Activated naive CD4-positive, alpha-beta T cell treated with Interleukin-2 at 50 U/mL for 16 hours (primary cell): ENCODE measurements at places on chromosomes 1 and 21.

DNA sequence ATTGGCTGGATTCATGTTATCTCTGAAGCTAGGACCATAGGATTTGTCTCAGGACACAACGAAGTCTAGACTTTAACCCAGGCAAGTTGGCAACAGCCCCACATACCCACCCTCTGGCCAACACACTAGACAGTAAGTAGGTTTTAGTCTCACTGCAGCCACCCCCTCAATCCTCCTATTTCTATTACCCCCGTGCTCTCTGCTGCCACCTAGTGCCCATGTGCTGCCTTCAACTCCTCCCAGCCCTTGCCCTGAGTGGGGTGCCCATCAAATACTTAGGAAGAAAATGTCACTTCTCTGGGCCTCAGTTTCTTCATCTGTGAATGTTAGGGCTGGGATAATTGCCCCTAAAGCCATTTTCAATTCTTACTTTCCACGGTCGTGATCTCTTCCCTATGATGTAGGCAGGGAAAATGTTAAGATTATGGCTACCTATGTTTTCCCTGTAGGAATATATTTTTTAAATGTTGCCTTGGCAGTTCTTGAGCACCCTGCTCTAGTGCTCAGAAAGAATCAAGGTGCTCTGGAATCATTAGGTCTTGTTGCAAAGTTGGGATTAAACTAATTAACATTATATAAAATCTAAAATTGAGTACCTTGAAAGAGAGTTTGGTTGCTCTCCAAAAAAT, 213.0 kb downstream of the LMX1A start:
- peak; percentile 5 for DNase-seq

DNA sequence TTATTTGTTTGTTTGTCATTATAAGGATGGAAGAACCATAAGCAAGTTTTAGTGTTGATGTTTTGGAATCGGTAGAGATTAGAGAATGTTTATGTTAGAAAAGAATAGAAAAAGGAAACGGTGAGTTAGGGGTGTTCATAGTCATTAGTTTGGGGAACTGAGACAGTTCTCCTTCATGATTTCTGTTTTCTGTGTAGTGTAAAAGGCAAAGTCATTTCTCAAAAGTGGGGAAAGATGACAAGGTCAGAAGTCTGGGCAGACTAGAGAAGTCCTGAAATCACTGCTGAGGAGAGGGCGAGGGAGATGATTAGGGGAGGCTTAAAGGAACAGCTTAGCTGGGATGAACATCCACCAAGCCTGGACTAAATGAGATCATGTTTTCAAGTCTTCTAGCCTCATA, 498.9 kb downstream of the TTLL7 start:
- no peak for DNase-seq

GRCh38 chr1:219669556-219669955, 56.7 kb upstream of the ZC3H11B start:
- DNase-seq = no peak

DNA sequence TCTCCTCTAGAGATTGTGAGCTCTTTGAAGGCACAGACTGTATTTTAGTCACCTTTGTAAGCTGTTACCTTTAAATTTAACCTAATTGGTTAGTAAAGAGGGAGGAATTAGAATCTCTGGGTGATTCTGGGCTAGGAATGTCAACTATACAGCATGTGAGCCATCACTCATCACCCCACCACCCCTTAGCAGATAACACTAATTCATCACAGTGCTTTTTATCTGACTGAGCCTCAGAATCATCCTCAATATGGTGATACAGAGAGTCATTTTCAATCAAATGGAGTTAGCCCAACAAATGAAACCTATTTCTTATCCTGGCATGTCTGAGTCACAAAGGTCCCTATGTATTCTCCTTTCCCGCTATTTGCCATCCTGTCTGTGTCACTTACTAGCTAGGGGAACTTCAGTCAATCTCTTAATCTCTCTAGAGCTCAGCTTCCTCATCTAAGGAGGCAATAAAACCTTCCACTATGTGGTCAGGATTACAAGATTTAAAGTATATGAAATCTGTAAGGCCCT, 13.3 kb downstream of the KCNJ10 start:
- DNase-seq = no peak

DNA sequence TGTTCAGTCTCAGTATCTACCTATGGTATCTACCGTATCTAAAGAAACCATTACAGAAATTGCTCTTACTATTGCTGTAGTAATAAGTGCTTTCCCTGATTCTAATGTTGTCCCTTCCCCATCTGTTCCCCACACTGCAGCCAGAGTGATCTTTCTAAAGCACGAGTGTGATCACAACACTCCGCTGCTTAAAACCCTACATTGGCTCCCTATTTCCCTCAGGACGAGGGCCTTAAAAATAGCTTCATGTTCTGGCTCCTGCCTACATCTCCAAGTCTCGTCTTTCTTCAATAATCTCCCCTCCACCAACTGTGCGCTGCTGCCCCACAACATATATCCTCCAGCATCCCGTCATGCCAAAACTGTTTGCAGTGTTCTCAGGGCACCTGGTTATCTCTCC, 150.6 kb downstream of the SDCCAG8 start:
- no peak for DNase-seq

DNA sequence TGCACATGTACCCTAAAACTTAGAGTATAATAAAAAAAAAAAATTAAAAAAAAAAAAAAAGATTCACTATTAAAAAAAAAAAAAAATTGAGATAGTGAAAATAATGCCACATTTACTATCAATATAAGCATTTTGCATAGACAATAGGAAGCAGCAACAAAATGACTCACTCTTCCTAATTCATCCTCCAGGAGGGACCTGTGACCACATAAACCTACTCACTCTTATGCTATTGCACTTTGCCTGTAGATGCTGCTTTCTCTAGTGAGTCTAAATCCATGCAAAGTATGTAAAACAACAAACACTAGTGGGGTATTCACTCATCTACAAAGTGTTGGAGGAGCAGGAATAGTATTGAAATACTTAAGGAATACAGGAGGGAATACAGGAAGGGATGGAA, 2.9 kb downstream of the OR10J5 start:
- DNase-seq = no peak

- DNase-seq = no peak
Measured at GRCh38 chr1:156477526-156478249, 22.9 kb downstream of the MEF2D start.

- no peak for DNase-seq
Measured at GRCh38 chr1:96445302-96445701, 276.3 kb upstream of the PTBP2 start.

DNA sequence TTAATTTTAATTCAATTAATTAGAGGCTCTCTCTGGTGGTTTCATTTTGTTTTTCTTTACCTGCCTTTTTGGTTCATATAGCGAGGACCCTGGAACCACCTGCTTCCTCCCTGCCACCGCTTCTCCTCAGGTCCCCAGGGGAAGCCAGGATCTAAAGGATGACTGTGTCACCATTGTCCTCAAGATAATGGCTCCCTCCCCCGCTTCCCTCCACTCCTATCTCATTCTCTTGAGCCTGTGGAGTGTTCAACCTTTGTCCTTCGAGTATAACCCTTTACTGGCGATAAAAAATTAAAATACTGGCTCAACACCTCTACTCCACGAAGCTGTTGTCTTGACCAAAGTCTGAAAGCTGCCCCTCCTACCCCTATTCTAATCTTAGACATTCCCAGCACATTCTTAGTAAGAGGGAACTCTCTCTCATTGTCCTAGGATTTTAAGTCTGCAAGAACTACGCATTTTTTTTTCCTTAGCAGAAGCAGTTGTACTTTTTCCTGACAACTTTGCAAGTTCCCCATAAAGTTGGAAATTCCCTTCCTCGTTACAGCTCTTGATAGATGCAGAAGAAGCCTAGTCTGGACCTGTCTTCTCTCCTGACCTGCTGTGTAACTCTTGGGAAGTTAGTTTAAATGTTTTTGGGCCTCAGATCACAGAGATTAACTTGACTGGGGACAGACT, 12.6 kb upstream of the MAPKAPK2 start:
- no peak for DNase-seq

DNA sequence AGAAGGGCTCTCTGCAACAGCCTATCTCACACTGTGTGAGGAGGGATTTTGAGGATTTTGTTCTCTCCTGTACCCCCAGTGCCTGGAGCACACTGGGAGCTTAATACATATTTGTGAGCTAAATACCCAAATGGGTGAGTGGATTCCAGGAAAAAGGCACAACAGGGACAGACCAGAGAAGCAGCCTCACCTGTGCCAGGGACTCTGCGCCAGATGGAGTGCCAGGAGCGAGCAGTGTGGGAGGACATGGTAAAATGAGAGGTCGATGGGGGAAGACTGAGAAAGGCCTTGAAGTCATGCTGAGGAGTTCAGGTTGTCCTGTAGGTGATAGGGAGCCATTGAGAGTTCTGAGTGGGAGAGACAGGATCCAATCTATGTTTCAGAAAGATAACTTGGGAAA, 11.0 kb upstream of the KCNA2 start:
- no peak for DNase-seq

- no peak for DNase-seq
Measured at GRCh38 chr1:33342041-33342723, 21.3 kb upstream of the A3GALT2 start.

GRCh38 chr21:19810779-19811178, 1187.4 kb upstream of the NCAM2 start:
- no peak for DNase-seq

DNA sequence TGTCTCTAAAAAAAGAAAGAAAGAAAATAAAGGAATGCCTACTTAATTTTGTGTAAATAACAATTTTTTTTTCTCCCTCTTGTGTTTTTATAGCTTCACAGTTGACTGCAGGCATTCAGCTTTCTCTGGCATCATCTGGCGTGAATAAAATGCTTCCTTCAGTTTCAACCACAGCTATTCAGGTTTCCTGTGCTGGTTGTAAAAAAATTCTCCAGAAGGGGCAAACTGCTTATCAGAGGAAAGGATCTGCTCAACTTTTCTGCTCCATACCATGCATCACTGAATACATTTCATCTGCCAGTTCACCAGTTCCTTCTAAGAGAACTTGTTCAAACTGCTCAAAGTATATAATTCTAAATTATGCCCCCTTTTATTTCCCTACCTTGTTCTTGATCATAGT, 18.0 kb downstream of the ZMYM1 start:
- DNase-seq = no peak

GRCh38 chr1:23453455-23454000, 29.0 kb upstream of the TCEA3 start:
- no peak for DNase-seq

DNA sequence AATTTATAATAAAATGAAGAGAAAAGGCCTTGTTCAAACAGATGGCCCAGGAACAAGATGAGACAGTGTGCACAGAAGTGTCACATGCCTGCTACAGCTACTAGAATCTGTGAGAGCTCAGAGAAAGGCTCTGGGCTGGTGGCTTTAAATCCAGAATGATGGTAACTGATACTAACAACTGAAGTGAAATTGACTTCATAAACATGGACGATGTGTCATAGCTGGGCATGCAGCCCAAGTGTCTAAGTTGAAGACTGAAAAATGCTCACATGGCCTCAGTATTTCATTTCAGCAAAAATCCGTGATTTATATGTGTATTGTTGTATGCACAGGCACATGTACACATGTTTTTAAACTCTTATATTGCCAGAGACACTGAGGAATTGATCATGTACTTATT, 208.3 kb upstream of the RUNX1 start:
- DNase-seq = no peak

- DNase-seq = no peak
Measured at GRCh38 chr1:87436534-87436933, 107.9 kb downstream of the LMO4 start.

- DNase-seq = no peak
Measured at GRCh38 chr1:68366572-68366971, 83.2 kb downstream of the RPE65 start.

GRCh38 chr21:26554365-26554764, 18.7 kb downstream of the CYYR1 start:
- DNase-seq = no peak

- DNase-seq = no peak
Measured at GRCh38 chr1:112754116-112754628, 39.0 kb upstream of the PPM1J start.

DNA sequence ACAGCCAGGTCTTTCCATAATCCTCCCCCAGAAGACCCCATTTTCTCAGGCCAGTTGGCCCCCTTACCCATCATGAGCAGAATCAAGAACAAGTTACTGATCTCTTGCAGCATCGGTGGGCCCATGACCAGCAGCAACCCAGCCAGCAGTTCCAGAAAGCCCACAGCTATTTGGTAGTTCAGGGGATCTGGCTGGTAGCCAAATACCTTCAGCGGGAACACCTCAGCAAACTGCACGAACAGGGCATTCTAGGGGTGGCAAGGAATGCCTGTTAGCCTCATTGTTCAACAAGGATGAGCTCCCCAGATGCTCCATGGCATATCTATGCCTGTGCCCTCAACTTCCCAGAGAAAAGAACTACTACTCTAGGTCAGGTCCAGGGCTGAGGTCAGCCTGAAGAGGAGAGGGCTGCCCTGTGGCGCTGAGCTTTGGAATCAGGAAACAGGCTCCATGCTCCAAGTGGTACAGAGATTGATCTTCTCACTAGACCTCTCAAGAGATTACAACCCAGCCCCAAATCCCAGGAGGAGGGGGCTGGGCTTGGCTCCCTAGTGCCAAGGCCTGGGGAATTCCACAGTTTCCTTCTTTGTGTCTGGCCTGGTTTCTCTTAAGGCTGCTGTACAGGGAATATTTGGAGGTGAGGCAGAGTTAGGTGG, 1.3 kb downstream of the TMEM35B start:
- no peak for DNase-seq
